Right ventricle myocardium inferior (tissue), 1 donor: ENCODE measurements at places on chromosomes 11 and 22.

GRCh38 chr11:44532809-44533208 is 32.7 kb upstream of the CD82 start:
- DNase-seq = no peak

DNA sequence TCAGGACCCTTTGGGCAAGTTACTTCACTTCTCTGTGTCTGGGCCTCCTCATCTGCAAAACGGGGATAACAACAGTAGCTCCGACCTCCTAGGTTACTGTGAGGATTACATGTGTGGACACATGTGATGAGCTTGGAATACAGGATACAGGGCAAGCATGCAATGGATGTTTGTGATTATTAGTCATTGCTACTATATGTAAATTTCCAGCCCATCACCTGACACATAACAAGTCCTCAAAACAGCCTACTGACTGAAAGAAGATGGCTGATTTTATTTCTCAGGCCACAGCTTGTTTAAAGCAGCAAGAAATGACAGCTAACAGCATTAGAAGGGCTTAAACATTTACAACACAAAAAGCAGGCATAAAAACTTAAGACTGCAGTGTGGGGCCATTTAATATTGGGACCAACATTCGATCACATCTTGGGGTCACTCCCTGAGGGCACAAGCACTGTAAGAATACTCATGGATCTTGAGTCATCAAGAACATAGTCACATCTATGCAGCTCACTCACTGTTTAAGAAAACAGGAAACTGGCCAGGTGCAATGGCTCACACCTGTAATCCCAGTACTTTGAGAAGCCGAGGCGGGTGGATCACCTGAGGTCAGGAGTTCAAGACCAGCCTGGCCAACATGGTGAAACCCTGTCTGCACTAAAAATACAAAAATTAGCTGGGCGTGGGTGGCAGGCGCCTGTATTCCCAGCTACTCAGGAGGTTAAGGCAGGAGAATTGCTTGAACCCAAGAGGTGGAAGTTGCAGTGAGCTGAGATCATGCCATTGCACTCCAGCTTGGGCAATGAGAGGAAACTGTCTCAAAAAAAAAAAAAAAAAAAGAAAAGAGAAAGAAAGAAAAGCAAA is 49.5 kb downstream of the ABTB2 start:
- DNase-seq = no peak

- no peak for DNase-seq
These were observed 12.2 kb downstream of the RPS6KA4 start for GRCh38 chr11:64371201-64371600.

DNA sequence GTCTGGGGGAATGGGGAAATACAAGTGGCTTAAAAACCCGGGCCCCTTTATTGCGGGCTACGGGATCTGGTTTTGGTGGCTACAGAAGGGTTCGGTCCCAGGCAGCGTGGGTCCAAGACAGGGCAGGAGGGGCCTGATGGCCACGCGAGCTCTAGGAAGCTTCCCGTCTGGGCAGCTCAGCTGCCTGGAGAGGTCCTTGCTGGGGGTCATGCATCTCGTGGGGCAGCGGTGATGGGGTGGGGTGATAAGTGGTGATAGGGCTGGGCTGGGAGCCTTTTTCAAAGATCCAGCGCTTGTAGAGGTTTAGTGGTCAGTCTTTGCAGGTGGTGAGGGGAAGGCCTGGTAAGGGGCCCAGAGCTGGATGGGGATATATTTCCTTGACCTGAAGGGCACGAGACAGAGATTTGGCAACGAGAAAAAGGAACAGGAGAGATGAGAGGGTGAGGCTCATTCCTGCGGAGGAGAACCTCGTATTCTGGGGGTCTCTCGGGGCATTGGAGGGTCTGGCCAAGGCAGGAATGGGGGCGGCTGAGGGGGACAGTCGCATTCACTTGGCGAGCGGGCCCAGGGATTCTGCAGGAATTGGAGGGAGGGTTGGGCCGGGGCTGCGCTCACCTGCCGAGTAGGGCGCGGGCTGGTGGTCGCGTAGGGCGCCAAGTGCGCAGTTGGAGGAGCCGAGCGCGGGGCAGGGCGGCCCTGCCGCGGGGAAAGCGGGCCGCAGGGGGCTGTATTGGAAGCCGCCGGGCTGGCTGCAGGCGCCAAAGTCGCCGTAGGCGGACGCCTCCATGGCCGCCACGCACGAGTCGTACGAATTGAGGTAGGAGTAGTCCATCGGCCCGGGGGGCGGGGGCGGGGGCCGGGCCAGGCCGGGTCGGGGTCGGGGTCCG is 560 bp downstream of the PHOX2A start:
- no peak for DNase-seq

- DNase-seq = no peak
These were observed 2.0 kb downstream of the SBF2 start for GRCh38 chr11:10291801-10292638.

- no peak for DNase-seq
These were observed 15.5 kb downstream of the CLMP start for GRCh38 chr11:123179586-123179985.

DNA sequence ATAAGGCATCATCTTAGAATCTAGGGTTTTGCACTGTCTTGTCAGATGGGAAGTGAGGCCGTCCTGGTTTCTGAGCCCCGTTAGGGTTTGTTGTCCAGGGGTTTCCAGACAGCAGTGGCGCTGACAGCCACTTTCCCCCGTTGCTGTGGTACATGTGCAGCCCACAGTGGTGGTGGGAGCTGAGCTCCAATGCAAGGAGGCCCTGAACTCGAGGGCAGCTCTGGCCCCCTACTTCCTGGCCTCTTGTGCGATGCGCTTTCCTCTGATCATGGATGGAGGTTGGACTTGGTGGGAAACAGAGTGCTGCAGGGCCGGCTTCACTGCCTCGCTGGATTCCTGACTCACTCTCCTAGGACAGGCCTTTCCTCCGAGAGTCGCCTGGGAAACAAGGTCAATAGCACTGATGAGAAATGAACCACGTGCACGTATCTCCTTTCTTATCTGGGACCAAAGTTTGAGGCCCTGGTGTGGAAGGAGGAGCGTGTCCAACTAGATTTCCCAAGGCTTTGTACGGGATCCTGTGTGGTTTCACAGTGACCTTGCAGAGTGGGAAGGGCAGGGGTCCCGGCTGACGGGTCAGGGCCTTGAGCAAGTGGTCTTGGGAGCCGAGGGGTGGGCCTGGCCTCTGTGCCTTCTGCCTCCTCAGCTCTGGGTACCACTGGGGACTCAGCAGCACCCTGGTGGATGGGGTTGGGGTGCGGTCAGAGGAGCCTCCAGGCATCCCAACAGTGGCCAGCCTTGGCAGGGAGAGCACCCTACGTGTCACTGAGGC is 3.7 kb downstream of the PHRF1 start:
- DNase-seq = no peak

DNA sequence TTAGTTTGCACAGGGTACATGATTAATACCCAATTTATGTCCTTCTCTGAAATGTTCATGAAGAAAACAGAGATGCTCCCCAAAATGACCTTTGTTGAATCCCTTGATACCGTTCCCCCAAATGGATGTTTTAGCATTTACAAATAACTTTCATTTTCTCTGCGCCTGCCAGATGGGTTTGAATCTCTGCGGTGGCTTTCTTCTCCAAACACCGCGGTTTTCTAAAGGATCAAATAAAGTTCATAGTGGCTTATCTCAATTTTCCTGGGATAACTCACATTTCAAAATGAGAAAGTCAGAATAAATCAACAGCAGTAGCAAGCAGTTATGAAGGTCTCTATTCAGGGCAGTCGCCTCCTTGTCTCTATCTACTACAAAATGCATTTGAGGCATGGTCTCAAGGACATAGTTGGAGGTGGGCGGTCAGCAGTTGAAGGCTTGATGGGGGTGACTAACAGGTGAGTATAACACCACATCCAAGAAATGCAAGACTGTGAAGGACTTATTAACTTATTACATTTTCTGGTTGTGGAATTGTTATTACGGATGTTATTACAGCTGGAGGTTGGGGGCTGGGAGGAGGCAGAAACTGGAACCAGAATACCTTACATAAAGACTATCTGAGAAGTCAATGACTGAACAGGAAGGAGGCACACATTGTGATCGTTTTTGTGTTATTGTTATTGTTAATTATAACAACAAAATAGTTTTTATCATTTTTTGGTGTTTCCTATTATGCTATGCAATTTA is 1513.3 kb downstream of the FAM181B start:
- DNase-seq = no peak

- peak; percentile 88 for DNase-seq
These were observed 2.0 kb downstream of the PARVG start for GRCh38 chr22:44182588-44183286.

GRCh38 chr11:10784232-10785145 is 24.2 kb downstream of the EIF4G2 start:
- no peak for DNase-seq

DNA sequence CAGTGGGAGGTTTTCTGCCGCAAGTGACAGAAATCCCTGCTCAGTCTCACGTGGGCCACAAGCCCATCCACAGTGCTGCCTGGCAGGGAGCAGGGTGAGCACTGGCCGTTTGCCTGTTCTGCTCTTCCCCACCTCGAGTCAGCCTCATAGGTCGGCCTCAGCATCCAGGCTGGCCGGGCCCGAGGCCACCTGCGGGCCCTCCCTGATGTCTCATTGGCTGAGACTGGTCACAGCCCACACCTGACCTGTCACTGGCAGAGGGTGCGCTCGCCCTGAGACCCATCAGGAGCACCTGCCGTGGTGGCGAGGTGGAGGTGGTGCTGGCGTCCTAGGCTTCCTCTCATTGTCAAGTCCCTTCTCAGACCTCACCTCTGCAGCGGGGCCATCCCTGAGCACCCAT is 72.1 kb downstream of the ELFN2 start:
- no peak for DNase-seq

- DNase-seq = no peak
These were observed 12.1 kb downstream of the TTLL8 start for GRCh38 chr22:50046019-50046415.

GRCh38 chr11:9573775-9574621 is 528 bp downstream of the WEE1 start:
- DNase-seq = peak; percentile 78

- no peak for DNase-seq
These were observed 17.0 kb upstream of the MYRF start for GRCh38 chr11:61735391-61735790.

- DNase-seq = no peak
These were observed 8.0 kb upstream of the TOLLIP start for GRCh38 chr11:1317432-1317831.

DNA sequence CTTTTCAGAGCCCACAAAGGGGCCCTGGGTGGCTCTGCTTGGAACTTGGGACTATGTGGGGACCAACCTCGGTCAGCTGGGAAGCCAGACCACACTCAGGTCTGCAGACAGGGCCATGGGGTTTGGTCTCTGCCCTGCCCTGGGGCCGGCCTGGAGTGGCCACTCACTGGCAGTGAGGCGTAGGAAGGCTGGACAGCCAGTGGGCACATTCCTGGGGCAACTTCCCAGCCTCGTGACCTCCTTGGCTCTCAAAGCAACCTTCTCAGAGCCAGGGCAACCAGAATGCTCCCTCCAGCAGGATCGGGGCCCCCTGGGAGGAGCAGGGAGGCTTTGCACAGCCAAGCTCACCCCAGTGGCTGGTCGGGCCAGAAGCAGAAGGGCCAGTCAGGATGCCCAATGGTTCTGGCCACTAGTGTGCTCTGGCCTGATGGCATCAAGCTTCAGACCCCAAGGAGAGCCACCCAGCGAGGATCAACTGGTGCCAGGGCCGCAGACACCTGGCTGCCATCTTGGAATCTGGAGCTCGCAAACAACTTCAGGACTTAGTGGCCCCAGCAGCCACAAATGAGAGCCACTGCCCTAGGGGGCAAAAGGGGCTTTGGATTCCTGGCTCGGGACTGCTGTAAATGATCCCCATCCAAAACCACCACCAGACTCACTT is 87.1 kb downstream of the MYEOV start:
- DNase-seq = no peak

GRCh38 chr22:36194971-36195370 is 6.6 kb downstream of the APOL4 start:
- no peak for DNase-seq

DNA sequence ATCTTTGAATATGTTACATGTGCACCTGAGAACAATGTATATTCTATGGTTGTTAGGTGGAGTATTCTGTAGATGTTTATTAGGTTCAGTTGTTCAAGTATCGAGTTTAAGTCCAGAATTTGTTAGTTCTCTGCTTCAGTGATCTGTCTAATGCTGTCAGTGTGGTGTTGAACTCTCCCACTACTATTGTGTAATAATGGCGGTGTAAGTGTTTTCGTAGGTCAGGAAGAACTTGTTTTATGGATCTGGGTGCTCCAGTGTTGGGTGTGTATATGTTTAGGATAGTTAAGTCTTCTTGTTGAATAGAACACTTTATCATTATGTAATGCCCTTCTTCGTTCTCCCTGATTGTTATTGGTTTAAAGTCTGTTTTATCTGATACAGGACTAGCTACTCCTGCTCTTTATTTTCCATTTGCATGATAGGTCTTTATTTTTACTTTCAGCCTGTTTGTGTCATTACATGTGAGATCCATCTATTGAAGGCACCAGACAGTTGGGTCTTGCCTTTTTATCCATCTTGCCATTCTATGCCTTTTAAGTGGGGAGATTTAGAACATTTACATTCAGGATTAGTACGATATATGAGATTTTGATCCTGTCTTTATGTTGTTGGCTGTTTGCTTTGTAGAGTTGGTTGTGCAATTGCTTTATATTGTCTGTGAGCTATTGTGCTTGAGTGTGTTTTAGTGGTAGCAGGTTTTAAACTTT is 121.6 kb downstream of the DDX10 start:
- DNase-seq = no peak

GRCh38 chr22:25780673-25781072 is 38.7 kb downstream of the MYO18B start:
- DNase-seq = no peak

- DNase-seq = no peak
These were observed at the start of gene IL18BP for GRCh38 chr11:71998649-71999310. Gene IL18BP (plus strand): TSS chr11:71998909. CDS start chr11:71999985, 1,076 bp downstream.

DNA sequence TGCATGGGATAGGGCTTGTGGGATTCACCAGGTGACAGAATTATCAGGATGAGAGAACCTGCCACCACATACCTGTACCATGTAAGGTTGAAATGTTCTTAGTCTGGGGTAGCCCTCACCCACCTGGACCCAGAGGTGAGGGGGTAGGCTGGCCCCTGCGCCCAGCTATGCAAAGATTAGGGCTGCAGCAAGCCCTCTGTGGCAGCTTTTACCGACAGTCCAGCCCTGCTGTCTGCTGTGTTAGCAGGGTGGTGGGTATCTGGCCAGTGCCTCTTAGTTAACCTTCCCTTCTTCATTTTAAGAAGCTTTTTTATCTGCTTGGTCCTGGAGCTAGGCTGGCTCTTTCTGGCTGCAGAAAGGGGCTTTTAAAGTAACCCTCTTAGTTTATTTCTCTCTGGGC is 13.9 kb downstream of the INSC start:
- no peak for DNase-seq

GRCh38 chr11:111283945-111284481 is 14.3 kb upstream of the POU2AF3 start:
- DNase-seq = peak; percentile 73

DNA sequence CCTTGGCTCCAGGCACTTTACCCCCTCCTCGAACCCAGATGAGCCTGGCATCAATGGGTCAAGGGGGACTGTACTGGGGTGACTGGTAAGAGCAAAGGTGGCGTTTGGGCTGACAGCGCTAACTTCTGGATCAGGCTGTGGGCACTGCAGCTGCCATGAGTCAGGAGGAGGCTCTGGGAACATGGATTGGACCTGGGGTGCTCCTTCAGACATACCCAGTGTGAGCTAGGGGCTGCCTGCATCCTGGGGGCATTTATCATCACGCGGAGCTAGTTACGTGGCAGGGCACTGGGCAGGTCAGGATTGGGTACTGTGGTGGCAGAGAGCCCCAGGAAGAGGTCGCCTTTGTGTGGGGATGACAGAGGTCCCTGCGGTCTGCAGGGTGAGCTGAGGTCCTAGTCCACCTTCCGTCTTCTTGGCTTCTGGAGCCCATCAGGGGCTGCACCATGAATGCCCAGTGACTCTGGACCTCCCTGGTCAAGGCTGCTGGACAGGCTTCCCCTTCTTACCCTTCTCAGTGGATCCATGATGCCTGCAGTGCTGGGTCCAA is 13.1 kb downstream of the GRIK4 start:
- DNase-seq = no peak
